ENCODE measurements at places on chromosomes 2 and 18.

DNA sequence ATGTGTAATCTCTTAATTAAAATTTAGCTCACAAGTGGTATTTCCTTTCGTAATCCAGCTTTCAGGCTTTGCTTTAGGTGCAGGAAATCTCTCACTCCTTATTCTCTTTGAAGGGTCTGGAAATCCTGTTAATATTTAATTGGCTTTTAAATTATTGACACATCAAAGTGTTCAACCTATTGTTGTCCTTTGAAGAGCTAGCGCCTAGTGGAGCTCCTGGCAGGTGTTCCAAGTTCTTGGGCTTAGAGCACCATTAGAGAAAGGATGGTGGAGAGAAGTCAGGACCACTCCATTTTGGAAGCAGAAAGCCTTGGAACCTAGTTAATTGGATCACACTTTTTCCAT lies 92.4 kb downstream of the CABLES1 start:
- no peak for DNase-seq

DNA sequence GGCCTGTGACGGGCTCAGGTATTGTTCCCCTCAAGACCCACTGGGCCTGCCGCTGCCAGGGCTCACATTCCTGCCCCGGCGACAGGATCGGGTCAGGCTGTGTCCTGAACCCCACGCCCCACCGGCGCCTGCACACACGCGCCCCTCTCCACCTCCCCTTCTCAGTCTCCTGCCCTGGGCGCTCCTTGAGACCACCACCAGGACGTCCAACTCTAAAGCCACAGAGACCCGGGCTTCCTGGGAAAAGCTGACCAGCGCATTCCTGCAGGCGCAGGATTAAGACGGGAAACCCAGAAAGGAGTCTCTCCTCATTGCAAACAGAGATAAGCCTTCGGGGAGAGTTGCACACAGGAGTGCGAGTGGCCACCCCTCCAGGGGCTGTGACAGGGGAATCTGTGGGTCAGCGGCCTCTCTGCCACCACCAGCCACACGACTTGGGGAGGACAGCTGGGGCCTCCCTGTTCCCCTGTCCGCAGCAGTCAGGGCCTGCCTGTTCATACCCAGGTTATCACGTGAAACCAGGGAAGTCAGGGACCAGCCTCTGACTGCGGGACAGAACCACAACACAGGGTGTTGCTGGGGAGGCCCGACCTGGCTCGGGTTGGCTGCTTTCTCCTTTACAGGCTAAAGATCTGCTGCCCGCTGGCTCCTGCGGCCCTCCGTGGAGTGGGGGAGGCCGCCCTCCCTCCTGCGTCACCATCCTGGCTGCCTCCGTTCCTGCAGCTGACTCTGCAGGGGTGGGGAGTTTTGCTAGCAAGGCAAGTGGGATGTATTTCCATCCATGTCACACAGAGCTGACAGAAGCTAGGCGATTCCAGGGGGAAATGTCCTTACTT lies 88.8 kb downstream of the ZCCHC2 start:
- no peak for DNase-seq

DNA sequence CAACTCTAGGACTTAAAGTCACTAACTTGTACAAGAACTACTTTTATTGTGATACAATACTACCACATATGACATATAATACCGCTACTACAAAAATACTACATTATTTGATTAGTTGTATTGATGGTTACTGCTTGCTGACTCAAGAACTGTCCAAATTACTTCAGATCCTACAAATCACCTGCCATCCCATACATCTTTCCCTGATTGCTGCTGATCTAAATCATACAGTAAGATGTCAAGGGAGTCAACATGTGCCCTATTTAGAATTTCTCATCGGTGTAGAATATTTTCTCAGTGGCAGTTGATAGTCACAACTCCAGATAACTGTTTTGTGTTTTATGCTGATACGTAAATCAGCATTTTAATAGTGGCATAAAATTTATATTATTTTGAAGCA lies 161.0 kb upstream of the DSEL start:
- DNase-seq: no peak

GRCh38 chr2:40259900-40260299 lies 192.0 kb downstream of the SLC8A1 start:
- no peak for DNase-seq

DNA sequence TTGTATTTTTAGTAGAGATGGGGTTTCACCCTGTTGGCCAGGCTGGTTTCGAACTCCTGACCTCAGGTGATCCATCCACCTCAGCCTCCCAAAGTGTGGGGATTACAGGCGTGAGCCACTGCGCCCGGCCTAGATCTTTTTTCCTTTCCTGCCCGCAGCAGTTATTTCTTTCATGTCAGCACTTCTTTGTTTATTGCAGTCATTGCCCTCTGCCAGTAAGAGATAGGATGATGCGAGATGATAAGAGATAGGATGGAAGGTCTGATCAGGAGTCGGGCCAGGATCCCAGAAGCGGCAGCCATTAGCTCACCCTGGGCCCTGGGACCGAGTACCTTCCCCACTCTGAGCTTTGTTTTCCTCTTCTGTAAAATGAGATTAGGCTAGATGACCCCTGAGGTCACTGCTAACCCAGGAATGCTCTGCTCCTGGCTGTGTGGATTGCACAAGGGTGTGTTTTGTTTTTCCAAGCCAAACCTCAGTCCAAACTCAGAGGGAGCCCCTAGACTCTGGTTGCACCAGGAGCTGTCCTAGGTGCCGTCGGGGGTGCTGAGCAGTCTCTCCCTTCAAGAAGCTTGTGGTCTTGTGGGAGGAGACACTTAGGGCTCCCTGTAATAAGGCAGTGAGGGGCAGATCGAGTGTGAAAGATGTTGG lies 63.3 kb downstream of the LPIN1 start:
- no peak for DNase-seq

DNA sequence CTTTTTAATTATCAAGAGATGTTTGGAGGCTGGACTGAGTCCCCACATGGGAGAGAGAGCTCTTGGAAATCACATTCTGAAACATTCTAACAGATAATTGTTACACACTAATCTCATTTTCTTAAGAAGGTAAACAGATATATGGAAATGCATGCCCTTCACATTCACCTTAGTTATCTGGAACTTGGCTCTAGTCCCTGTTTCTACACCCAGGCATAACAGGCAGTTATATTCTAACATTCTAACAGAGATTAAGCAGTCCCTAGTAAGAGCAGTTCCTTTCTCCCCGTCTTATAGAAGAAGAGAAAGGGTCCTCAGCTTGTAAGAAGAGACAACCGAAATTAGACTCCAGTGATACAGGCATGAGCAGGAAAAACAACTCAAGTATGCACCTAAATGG lies 385.4 kb downstream of the SOX11 start:
- no peak for DNase-seq

- no peak for DNase-seq
These were observed 53.9 kb downstream of the SH3BP4 start for GRCh38 chr2:235005603-235006259.

- DNase-seq: no peak
These were observed 41.6 kb upstream of the DPP10 start for GRCh38 chr2:114400890-114401289.

DNA sequence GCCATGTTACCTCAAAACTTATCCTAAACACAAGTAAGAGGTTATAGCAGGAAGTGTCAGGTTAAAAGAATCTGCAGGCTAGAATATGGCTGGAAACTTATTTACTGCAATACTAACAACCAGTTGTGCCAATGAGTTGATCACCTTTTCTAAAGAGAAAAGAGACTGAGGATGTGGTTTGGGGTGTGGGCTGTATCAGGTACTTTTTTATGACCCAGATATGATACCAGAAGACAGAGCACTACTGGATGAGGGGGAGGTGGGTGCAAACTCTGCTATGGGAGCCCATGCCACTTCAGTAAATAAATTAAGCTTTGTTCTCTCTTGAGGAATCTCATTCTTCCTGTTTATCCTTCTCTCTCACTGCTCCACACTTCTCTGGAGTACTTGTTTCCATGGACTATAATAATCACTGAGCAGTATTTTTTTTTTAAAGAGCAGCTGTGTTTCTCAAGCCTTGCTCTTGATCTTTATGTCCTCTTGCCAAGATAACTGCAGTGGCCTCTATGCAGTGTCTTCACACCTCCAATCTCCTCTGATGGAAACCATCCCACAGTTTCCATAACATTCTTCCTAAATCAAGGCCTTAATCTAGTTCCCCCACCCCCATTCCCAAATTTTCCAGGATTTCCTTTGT lies 51.2 kb upstream of the NOSTRIN start:
- DNase-seq: peak; percentile 27

DNA sequence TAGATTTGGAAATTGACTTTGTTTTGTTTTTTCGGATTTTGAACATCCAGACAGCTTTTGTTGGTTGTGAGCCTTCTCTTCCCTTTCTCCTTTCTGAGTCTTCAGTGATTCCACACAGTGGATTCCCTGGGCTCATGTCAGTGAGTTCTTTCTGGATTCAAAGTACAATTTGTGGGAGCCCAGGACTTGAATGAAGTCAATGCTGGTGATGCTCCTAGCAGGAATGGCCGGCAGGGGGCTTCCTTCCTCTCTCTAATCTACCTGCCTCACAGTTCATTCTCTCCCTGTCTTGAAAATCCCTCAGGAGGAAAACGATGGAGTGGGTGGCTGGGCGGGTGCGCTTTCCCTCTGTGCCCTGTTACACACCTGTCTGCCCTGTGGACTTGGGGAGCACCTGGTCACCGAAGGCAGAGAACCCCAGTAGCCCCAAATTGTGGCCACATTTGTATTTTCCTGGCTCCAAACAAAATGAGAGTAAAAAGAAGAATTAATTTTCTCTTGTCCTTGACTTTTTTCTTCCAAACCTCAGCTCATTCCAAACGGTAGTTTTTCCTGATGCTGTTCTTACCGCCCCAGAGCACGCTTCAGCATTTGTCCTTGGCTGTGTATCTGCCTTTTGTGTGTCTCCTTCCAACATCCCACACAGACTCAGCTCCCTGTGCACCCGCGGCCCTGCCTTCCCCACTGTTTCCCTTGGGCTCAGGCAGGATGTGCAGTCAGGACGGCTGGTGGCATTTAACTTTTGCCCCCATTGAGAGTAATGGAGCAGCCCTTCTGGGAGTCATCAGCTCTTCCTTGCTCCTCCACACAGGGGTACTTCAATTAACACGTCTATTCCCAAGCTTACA lies 86.6 kb downstream of the MARCO start:
- no peak for DNase-seq

GRCh38 chr2:233168445-233168844 lies 83.0 kb upstream of the ATG16L1 start:
- DNase-seq: no peak

DNA sequence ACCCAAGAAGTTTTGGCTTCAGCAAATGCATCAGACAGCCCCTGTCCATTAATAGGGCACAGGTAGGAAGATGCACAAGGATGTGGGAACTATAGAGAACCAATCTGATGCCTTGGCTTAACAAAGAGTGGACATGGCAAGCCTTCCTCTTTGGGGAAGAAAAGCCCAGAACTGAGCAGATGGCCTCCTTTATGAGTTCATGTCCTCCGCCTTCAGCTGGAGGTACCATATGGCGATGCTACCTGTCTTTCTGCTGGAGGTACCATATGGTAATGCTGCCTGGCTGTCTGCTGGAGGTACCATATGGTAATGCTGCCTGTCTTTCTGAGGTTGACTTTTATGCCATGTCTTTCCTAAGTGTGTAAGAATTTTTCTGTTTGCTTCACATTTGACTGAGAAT lies 6.0 kb downstream of the RETREG2 start:
- no peak for DNase-seq

DNA sequence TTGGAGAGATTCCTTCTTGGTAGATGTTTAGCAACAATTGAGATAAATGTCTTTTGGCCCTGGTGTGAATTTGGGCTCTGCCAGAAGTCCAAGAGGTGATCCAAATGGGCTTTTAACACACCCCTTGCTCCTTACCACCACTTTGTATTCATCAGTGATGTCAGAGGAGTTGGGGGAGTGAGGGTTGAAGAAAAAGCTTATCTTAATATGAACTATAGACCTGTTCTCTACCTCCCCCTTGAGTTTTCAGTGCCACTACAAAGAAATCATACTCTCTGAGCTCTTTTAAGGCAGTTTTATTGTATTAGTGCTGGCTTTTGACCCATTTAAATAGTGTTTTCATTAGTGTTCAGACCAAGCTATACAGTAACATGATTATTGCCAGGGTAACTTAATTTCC lies 229.1 kb downstream of the PHLPP1 start:
- DNase-seq: no peak

- DNase-seq: no peak
These were observed 12.4 kb downstream of the ADRA2B start for GRCh38 chr2:96103761-96104486.

DNA sequence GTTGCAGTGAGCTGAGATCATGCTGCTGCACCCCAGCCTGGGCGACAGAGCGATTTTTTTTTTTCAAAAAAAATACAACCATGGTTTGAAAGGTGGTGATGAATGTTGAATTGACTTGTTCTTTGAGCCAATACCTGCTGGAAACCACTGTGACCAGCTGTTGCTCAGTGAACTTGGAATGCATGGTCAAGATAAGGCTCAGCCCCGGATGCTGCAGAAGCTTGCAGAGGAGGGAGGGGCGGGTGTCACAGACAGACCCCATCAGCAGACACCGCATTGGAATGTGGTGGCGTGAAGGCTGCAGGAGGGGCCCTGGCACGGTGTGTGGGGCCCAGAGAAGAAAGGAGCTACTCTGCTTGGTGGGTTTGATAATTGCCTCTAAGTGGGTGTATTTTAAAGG lies 91.6 kb downstream of the ITGB1BP1 start:
- DNase-seq: no peak

- no peak for DNase-seq
These were observed 174.5 kb upstream of the MGAT5 start for GRCh38 chr2:134079373-134079772.

- peak; percentile 13 for DNase-seq
These were observed 714 bp downstream of the RPIA start for GRCh38 chr2:88692187-88692586.

DNA sequence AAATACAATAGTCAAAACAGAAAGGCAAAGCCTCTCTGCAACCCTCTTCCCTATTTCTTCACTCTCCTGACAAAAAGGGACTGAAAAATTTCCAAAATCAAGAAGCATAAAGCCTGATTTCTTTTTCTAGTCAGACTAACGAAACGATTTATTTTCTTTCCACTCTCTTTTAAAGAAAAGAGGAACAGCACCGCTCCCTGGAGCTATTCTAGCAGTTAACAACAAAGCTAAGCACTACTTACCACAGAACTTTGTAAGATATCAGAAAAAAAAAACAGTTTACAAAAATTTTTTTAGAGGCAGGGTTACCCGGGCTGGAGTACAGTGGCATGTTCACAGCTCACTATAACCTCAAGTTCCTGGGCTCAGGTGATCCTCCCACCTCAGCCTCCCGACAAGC lies 14.4 kb upstream of the FHL2 start:
- DNase-seq: no peak

- DNase-seq: no peak
These were observed 41.2 kb upstream of the HS6ST1 start for GRCh38 chr2:128359841-128360240.

- no peak for DNase-seq
These were observed 221.0 kb downstream of the SLC8A1 start for GRCh38 chr2:40230707-40231432.

DNA sequence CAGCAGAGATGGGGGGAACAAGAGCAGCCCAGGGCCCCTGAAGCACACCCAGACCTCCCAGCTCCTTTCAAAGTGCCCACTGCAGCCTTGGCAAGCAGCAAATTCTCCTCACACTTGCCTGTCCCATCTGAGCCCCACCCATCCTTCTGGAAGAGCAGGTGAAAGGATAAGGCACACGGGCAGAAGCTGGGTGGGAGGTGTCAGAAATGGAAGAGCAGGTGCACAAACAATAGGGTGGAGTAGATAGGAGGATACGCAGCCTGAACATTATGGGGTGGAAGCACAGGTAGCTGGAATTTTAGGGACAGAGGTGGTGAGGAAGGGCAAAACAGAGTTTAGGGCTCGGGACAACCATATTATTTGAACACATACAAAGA lies 69.2 kb downstream of the TNS1 start:
- DNase-seq: no peak
